ENCODE measurements at places on chromosomes 13 and 19.

DNA sequence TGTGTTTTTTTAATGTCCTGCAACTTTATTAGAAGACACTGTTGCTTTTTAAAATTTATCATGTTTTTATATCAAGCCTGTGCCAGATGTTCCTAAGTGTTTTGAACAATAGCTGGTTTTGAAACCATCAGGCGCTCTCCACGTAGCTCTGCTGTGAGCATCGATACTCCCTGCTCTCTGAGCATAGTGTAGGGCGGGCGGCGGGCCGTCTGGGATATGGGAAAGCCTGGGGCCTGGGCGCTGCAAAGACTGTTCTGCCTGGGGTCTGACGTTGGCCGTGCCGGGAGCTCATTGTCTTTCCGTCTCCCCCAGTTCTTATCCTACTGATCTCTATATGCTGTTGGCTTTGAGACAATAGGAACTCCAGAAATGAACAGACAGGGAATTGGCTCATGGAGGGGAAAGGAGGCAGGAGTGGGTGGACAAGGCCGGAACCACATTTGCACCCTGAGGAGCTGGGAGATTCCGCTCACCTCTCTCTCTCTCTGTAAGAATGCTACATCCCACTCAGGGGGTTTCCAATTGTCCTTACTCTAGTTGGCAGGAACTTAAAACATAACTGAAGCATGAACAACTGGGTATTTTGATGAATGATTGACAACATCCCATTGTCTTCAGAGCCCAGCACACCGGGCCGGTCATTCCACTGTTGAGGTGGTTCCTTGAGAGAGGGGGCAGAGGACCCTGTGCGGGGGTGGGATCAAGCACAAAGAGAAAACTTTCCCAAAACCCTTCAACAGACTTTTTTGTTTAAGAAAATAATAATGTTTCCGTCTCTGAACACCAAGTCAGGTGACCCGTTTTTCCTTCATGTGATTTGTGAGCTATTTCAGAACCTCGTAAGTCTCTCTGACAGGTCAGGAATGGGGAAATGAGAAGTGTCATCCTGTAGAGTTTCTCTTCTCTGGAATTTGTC is 64.7 kb downstream of the COL4A2 start:
- no peak for DNase-seq

DNA sequence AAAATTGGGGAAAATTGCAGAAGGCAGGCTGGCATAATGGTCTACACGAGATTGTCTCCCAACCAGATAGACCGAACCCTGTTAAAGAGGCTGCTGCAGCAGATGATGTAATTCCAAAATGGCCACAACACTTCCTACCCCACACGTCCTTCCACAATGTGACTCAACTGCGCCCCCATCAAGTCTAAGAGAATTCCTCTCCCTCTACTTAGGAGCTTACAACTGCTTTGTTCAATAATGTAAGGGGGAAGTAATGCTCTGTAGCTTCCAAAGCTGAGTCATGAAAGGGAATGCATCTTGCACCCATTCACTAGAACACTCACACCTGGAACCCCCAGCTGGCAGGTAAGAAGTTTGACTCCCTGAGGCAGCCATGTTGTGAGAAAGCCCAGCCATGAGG is 117.8 kb upstream of the IRS2 start:
- DNase-seq = no peak

GRCh38 chr13:20125783-20126165 is 35.1 kb downstream of the GJA3 start:
- no peak for DNase-seq

DNA sequence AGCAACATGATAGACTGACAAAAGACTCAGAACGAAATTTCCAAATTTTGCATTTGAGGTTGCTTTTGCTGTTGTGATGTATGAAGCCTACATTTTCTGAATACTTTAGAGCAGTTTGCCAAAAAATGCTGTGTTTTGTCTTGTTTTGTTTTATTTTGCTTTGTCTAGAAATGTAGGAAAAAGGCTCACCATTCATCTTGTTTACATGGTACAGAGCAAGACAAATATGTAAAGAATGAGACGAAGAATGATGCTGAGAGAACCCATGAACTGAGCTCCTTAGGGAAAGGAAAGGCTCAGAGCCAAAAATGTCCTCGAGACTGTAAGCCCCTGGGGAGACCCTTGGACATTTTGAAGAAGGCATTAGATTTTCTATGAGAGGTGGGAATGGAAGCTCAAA is 6.8 kb upstream of the SPART start:
- DNase-seq = no peak

GRCh38 chr19:8393871-8394250 is 3.7 kb downstream of the RAB11B start:
- DNase-seq = no peak

GRCh38 chr19:34512254-34512822 is 30.8 kb downstream of the WTIP start:
- no peak for DNase-seq

DNA sequence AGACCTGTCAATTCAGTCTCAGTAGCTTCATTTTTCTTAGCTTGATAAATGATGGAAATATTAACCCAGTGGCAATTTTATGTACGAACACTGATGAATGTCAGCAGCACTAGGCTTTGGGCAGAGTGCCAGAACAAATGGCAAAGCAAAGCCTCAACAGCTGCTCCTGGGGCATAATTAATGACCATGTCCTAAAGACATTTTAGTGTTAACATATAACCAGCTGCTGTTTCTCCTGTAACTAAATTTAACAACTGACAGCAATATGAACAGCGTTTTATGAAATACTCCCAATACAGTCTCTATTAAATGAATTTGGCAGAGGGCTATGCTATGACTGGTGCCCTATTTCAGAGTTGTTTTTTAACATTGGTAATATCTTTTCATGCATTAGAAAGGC is 47.1 kb downstream of the ZNF568 start:
- DNase-seq = no peak

- no peak for DNase-seq
Observed at GRCh38 chr19:18167975-18168645, 5.5 kb upstream of the IFI30 start.

DNA sequence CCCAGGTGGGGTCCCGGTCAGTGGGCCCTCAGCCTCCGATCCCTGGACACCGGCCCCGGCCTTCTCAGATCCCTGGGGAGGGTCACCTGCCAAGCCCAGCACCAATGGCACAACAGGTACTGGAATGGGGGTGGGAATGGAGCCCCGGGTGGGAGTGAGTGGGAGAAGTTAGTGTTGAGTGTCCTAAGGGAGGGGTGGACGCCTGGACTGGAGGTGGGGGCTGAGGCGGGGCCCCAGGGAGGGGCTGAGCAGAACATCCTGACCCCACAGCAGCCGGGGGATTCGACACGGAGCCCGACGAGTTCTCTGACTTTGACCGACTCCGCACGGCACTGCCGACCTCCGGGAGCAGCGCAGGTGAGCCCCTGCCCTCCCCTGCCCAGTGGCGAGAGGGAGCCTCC is 17.7 kb downstream of the EPN1 start:
- no peak for DNase-seq

DNA sequence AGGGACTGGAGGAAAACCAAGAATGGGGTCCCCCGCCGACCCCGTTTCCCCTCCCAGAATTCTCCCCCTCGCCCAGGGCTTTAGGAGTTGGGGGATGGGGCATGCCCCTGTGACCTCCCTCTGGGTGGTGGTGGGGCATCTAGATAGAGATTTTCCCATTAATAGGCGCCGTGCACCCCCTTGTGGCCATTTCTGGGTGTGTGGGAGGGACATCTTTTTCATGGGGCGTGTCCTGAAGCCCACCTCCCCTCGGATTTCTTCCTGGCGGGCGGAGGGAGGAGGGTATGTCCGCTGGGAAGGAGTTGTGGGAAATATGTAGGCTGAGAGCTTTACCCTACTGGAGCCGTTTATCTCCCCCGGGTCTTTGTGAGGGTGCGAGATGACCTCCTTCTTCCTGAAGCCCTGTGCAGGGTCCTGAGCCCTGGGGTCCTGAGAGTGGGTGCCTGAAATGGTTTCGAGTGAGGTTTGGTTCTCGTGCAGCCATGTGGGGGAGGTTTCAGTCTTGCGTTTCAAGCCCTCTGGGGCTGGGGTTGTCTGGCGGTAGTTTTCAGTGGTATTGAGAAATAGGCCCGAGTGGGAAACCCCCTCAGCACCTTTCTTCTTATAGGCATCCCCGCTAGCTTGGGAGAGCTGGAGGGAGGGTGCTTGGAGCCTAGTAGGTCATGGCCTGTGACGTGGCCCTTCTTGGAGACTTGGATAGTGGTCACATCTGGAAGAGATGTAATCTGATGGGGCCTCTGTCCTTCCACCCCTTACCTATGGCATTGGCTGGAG is 1.0 kb downstream of the PRMT1 start:
- no peak for DNase-seq

- no peak for DNase-seq
Observed at GRCh38 chr13:106381091-106381490, 154.4 kb downstream of the EFNB2 start.

GRCh38 chr19:8001995-8002849 is 3.2 kb downstream of the ELAVL1 start:
- DNase-seq = no peak

DNA sequence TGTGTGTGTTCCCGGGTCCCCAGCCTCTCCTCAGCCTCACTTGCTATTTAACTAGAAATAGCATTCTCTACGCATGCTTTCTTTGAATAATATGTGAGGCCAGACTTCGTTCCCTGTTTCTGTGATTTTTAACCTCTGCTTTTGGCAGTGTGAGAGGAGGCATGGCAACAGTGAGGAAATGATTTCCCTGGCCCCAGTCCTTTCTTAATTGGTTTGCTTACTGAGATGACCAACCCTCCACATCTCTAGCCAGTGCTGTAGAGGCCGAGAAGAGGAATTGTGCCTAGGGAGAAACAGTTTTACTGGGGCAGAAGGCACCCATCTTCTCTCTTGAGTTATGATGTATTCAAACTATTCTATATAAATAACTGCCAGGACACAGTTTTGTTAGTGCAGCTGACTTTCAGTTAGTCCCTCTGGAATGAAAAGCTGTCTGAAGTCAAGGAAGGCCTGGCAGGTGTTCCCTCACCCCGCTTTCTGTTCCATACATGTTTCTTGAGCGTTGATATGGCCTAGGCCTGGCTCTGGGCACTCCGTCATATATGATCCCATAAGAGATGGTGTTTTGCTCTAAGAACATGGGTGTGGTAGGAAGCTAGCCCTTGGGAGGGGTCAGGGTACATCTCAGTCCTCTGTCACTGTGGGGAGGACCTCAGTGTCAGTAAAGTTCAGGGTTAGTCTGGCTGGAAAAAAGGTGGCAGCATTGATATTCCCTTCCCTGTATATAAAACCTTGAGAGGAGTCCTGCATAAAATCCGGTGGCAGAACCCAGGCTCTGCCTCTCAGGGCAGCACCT is 73.7 kb upstream of the NPAS1 start:
- DNase-seq = no peak

DNA sequence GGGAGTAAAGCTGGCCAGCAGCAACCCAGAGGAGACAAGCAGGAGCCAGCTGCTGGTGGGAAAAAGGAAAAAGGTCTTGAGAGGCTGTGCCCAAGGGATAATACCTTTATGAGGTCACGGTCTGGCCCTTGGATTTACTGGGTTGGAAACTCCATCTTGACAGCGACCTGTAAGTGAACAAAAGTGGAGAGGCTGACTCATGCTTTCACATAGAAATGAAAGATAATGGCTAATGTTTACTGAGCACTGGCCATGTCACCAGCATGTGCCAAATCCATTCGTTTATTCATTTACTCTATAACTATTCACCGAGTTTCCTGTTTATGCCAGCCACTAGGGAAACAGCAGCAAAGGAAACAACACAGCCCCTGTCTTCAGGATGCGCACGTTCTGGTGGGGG is 4.7 kb downstream of the VRK3 start:
- DNase-seq = no peak

GRCh38 chr13:39803851-39804250 is 148.4 kb downstream of the COG6 start:
- no peak for DNase-seq

GRCh38 chr13:66424422-66424821 is 805.7 kb downstream of the PCDH9 start:
- peak; percentile 2 for DNase-seq

- no peak for DNase-seq
Observed at GRCh38 chr19:3275583-3276340, 51.3 kb downstream of the CELF5 start.

DNA sequence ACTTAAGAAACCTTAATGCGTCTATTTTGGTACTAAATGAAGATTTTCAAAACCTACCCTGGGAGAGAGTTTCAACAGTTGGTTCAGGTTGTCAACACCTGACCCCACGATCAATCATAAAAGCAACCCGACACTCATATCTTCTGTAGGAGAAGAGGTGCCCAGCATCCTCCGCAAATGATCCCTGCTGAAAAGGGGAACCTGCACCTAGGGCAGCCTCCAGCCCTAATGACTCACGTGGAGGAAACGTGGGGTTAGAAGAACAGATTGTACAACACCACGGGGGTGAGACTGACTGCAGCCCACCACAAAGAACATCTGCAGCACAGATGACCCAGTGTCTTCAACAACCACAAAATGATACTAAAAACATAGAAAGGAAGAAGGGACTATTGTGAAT is 116.3 kb downstream of the RAB20 start:
- no peak for DNase-seq

- no peak for DNase-seq
Observed at GRCh38 chr13:89205856-89206520, 1534.8 kb downstream of the SLITRK5 start.

GRCh38 chr19:48290401-48290770 is 20.5 kb downstream of the ZNF114 start:
- DNase-seq = no peak

DNA sequence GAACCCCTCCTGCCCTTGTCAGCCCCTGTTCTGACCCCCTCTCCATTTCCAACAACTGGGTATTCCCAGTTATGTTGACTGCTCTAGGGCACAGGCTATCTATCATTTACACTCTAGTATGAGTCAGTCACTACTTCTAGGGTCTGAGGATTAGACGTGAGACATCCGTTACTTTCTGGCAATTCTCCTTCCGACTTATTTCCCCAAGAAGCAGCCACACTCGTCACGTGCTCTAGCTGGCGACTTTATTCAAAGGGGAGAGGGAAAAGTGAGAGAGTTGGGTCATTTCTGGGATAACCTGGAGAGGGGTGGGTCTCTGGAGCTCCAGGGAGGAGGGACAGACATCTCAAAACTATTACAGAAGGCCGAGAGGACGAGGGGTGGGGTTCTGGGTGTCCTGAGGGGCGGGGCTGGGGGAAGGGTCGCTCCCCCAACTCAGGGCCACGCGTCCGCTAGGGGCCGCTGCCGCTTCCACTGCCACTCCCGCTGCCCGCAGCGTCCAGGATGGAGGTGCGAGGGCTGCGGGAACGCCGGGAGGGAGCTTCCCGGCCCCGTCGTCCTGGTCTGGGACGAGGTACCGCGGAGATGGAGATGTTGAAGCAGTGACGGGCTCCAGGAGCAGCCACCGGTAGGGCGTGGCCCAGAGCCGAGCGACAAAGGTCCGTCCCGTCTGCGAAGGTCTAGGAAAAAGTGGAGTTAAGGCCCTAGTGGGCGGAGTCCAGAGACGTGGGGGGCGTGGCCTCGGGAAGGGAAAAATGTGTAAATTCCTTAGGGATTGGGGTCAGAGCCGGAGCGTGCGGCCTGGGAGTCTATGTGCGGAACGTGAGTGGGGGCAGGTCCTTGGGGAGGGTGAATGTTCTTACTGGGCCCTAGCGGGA is 8.9 kb downstream of the RTBDN start:
- no peak for DNase-seq

All from GM04503 (cell line).